Left renal pelvis (tissue), 4 donors: ENCODE measurements at places on chromosomes 5 and 9. TPM values are rescaled to one million over a fixed set of nuclear protein-coding genes. Genes with fewer than 3 reads are reported as not detected.

Gene SV2C
- 0.18 TPM for polyA plus RNA-seq

Gene DDX41
- 105 TPM for polyA plus RNA-seq

Gene PPP3R2
- 0.04 TPM for polyA plus RNA-seq

Gene SLC6A7
- 0.13 TPM for polyA plus RNA-seq

Gene TAF11L5
- polyA plus RNA-seq: not detected

Gene INPP5E
- polyA plus RNA-seq: 18.8 TPM

Gene TXNDC8
- polyA plus RNA-seq: not detected

Gene RBM27
- 25.2 TPM for polyA plus RNA-seq

Gene NEUROG1
- not detected for polyA plus RNA-seq

Gene SLC25A2
- polyA plus RNA-seq: not detected

Gene PLPP7
- 2.1 TPM for polyA plus RNA-seq

Gene CAMK2A
- 4.8 TPM for polyA plus RNA-seq

Gene TMEM232
- 6.1 TPM for polyA plus RNA-seq

Gene ZNF879
- 7.0 TPM for polyA plus RNA-seq

Gene TBC1D13
- 32.6 TPM for polyA plus RNA-seq

Gene CA9
- polyA plus RNA-seq: 0.67 TPM

Gene ZNF454
- polyA plus RNA-seq: 8.4 TPM

Gene ALDH7A1
- 165 TPM for polyA plus RNA-seq

Gene SURF1
- polyA plus RNA-seq: 50.5 TPM

Gene GGTA1
- polyA plus RNA-seq: 7.2 TPM

Gene LEAP2
- 12.5 TPM for polyA plus RNA-seq

Gene KLHL3
- polyA plus RNA-seq: 9.0 TPM

Gene PCDHB4
- 5.8 TPM for polyA plus RNA-seq

Gene GABRA1
- 0.11 TPM for polyA plus RNA-seq

Gene BTNL8
- 0.37 TPM for polyA plus RNA-seq

Gene NAA35
- polyA plus RNA-seq: 35.5 TPM

Gene PCDHGB6
- 6.2 TPM for polyA plus RNA-seq

Gene PTBP3
- polyA plus RNA-seq: 114 TPM

Gene PCDHA13
- not detected for polyA plus RNA-seq

Gene PCAT7
- 0.14 TPM for polyA plus RNA-seq

Gene NFX1
- polyA plus RNA-seq: 34.7 TPM

Gene C5orf58
- polyA plus RNA-seq: not detected

Gene PDGFRB
- polyA plus RNA-seq: 136 TPM

Gene SPATA31D4
- not detected for polyA plus RNA-seq

Gene RAD17
- 30.6 TPM for polyA plus RNA-seq

Gene PRSS3
- polyA plus RNA-seq: 0.37 TPM

Gene CLK4
- 71.1 TPM for polyA plus RNA-seq
